ENCODE measurements at places on chromosomes 3 and 15.

DNA sequence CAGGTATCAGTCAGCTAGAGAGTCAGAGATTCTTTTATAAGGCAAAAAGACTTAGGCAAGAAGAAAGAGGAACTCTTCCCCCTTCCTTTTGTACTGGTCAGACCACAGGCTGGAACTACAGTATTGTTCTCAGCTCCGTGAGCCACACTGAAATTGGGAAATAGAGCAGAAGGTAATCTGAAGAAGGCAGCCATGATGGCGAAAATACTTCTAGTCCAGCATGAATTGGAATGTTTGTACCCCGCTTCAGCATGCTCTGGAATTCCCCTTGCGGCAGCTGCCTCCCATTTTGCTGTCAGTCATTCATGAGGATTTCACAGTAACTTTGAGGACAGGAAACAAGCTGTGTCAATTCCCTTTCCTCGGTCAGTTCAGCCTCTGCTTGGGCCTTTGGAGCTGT lies 96.2 kb downstream of the CORO2B start:
- DNase-seq, result no peak

DNA sequence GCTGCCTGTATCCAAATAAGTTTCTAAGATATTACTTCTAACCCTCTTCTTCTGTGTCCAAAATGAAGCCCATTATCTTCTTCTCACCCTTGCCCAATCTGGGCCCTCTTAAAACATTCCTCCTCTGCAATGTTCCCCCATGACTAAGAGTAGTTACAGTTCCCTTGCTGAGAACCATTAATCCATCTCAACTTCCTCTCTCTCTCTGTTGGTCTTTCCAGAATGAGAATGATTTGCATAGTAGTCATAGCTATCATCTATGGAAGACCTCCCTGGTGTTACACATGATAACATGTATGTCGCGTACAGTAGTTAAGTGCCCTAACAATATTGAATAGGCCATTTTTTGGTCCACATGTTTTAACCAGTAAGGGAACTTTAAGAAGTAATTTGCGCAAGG lies 177.9 kb downstream of the ANXA2 start:
- DNase-seq, result no peak

GRCh38 chr3:13123013-13123654 lies 49.9 kb upstream of the IQSEC1 start:
- DNase-seq, result no peak

- no peak for DNase-seq
Measured at GRCh38 chr3:84965141-84965540, 6.4 kb downstream of the CADM2 start.

- no peak for DNase-seq
Measured at GRCh38 chr3:181919375-181919774, 207.7 kb downstream of the SOX2 start.

DNA sequence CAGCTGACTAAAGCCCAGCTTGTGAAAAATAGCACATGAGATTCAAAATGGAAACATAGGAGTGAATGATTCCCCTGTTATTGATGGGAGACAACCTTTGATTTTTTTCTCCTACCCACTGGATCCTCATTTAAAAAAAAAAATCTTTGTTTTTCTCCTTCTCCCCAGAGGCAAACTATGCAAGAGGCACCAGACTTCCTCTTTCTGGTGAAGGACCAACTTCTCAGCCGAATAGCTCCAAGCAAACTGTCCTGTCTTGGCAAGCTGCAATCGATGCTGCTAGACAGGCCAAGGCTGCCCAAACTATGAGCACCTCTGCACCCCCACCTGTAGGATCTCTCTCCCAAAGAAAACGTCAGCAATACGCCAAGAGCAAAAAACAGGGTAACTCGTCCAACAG lies 2.6 kb downstream of the CACNA1D start:
- no peak for DNase-seq

GRCh38 chr3:101383156-101383575 lies 62.8 kb upstream of the IMPG2 start:
- DNase-seq, result no peak

DNA sequence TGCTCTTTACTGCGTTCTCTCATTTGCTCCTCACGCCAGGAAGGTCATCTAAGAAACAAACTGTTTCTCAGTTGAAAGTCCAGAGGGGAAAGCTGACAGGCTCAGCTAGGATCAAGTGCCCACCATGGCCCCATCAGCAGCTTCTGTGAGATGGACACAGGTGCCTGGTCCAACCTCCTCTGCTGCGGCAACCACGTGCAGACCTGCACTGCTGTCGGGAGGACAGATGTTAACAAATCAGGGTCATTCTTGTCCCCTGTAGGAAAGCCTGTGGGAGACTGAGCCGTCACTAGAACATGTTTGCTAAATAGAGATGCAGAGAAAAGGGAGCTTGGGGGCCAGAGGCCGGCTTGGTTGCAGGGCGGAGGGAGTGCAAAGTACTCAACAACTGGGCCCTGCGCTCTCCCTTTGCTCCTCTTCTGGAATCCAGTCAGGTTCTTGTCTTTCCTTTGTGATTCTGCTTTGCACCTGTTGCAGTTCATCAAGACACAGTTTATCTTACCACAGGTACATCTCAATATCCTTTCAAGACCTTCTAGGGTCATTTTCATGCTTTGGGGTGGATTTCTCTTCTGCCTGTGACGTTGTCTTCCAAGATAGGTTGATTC lies 20.9 kb downstream of the GPD1L start:
- DNase-seq, result no peak

- peak; percentile 30 for DNase-seq
Measured at GRCh38 chr3:187012609-187013051, 82.3 kb downstream of the ST6GAL1 start.

GRCh38 chr3:182450942-182451787 lies 342.1 kb upstream of the ATP11B start:
- DNase-seq, result no peak

DNA sequence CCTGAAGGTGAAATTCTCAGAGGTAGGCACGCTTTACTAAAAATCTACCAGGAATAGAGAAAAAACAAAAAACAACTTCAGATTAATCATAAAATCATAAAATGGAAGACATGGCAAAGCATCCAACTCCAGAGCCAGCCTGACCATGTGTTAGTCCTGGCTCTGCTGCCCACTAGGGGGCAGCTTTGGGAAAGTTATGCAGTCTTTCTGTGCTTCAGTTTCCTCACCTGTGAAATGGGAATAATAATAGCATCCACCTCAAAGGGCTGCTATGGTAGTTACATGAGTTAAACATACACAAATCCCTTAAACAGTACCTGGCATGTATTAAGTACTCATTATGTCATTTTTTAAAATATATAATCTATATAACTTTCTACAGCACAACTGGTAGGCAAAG lies 52.3 kb downstream of the WNT5A start:
- DNase-seq, result no peak

DNA sequence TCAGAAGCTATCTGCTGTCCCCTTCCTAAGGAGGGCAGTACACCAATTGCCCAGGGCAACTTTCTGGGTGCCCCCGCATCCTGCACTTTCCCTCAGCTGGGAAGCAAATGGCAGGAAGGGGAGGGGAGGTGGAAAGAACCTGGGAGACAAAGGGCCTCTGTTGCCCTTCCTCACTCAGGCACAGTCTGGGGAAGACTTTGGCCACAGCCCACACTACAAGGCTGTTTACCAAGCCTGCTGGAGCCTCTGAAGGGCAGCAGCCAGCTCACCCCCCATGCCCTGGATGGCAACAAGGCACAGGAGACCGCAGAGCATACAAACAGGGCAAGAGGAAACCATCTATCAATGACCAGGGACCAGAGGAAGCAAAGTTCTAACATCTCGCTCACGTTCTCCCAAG lies 42.4 kb downstream of the ARRDC4 start:
- no peak for DNase-seq

DNA sequence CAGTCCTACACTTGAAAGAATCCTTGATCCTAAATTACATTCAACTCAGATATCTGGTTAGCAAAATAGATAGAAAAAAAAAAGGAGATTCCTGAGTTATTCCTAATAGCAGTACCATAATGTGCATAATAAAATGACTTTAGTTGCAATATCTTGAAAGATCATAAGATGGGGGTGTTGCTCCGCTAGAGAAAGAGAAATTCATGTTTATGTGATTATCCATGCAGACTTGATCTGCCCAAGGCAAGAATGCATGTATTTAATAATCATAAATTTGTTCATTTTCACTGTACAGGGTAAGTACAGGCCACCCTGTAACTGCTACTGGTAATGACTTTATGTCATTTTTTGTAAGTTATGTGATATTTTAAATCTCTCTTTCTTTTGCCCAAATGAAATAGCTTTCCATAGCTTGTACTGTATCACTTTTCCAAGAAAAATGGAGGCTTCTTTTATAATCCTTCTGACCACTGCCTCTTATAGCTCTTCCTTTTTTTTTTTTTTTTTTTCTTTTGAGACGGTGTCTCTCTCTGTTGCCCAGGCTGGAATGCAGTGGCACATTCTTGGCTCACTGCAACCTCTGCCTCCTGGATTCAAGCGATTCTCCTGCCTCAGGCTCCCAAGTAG lies 84.6 kb downstream of the HCN4 start:
- DNase-seq, result no peak

DNA sequence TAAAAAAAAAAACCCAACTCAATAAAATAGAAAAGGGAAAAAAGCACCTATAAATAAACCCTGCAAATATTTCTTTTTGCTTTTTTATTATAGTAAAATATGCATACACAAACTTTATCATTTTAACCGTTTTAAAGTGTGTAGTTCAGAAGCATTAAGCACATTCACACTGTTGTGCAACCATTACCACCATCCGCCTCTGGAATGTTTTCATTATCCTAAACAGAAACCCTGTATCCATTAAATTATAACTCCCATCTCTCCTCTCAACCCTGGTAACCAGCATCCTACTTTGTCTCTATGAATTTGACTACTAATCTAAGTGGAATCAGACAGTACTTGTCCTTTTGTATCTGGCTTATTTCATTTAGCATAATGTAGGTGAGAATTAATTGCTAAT lies 15.0 kb downstream of the CDCP1 start:
- DNase-seq, result no peak

DNA sequence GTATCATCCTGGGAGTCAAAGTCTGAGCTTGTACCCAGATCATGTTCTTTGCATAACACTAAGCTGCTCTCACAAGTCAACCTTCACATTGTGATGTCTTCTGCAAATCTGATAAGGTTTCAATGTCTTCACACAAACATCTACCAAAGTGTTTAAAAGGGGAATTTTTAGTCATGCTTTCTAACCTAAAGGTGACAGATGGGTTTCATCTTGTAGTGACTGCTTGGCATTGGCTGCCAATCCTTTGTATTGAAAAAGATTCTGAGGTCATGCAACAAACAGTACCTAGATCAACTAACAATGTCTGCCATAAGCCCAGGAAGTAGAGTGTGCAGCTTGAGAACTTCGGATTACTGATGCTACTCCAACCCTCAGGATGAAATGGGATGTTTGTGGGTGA lies 43.6 kb upstream of the DIPK2A start:
- DNase-seq, result no peak

GRCh38 chr3:100993309-100993708 lies at the start of gene ABI3BP:
Gene ABI3BP, minus strand, starts transcription at chr3:100993421. Its CDS starts 37 bp downstream, at chr3:100993384.
- no peak for DNase-seq

- no peak for DNase-seq
Measured at GRCh38 chr3:106144030-106144429, 275.2 kb upstream of the CBLB start.

GRCh38 chr3:195139091-195139875 lies 131.7 kb downstream of the XXYLT1 start:
- DNase-seq, result no peak

DNA sequence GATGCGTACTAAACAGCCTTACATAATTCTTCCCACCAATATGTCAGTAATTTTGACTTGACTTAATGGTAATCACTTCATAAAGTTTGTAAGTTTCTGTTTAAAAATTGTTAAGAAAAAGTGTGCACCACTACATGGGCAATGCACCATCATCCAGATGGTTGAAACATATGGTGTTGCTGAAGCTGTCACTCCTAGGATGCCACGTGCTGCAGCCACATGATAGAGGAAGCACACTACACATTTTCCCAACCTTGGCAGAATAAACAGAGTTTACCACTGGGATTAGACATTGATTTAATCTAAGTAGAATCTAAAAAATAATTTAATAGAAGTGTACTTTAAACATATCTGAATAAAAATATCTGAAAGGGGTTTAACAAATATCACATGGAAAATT lies 1209.9 kb downstream of the NSUN3 start:
- DNase-seq, result no peak

DNA sequence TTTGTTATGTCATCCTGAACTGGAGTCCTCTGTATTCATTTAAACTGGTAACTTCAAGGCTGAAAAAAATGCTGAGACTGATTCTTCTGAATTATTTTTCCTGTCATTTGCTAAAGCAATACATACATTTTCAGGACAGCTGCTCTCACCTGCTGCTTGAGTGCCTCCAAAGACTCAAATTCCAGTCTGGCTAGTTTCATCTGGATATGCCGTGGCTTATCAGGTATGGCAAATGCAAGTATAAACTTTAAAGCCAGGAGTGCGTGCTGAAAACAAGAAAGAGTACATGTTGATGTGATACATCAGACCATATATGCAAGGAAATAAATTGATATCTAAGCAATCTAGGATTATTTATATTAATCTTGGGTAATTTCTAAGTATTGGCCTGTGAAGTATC lies 146.1 kb downstream of the SNRK start:
- no peak for DNase-seq

GRCh38 chr3:140056047-140056446 lies 121.1 kb downstream of the CLSTN2 start:
- DNase-seq, result no peak

DNA sequence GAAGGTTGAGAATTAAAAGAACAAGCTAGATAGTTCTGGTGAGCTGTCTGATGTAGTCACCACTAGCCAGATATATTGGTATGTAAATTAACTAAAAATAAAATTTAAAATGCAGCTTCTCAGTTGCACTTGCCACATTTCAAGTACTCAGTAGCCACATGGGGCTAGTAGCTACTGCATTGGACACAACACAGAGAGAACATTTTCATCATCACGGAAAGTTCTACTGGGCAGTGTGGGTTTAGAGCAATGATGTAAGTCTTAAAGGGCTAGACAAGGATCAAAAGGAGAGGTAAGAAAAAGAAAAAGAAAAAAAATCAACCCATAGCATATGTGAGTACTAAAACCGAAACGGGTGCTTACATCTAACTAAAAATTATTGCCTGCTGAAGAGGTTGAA lies 282.4 kb upstream of the LRRFIP2 start:
- DNase-seq, result no peak

DNA sequence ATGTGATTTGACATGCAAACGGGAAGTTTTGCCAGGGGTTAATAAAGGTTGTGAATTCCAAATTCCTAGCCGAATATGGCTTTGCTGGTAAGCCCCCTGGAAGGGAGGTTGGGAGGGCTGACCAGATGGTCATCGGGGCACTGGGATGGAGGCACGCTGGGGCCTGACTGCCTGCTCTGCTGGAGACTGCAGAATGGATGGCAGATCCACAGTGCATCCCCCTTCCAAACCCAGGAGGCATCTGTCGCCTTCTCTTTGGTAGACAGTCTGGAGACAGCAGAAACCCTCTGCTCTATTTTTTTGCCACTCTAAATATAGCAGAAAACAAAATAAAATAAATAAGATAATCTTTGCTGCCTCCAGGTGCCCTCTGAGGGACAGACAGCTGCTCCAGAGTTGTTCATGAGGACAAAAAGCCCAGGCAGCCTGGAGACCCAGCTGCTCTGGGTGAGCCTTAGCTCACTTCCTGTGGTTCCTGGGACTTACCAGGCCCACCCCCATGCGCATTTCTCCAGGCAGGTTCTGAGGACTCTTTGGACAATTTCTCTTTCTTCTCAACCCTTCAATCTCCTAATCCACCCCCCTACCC lies 6.1 kb upstream of the SPTBN5 start:
- no peak for DNase-seq
